ENCODE measurements at places on chromosomes 16 and 17.
A peak's percentile ranks its signal among the peaks of the same experiment; 100 is the strongest.

GRCh38 chr16:64629622-64630021, 492.2 kb downstream of the CDH11 start:
- DNase-seq = peak; percentile 23

DNA sequence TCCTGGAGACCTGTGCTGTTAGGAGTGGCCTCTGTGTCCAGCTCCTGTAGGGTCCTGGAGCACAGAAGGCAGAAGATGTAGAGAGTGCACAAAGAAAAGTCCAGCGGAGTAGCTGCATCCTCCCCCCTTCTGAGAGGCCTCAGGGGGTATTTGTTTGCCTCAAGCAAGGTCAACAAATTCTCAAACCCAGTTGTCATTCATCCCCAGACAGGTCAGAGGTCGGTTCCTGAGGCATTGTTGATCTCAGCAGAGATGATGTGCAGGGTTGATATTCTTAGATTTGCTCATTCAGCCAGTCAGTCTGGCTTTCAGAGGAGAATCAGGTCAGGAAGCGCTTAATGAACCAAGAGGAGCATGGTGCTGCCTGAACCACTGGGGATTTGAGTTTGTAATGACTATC, 8.3 kb upstream of the RBFOX1 start:
- no peak for DNase-seq

- no peak for DNase-seq
Measured at GRCh38 chr17:28001149-28001548, 41.3 kb upstream of the NLK start.

DNA sequence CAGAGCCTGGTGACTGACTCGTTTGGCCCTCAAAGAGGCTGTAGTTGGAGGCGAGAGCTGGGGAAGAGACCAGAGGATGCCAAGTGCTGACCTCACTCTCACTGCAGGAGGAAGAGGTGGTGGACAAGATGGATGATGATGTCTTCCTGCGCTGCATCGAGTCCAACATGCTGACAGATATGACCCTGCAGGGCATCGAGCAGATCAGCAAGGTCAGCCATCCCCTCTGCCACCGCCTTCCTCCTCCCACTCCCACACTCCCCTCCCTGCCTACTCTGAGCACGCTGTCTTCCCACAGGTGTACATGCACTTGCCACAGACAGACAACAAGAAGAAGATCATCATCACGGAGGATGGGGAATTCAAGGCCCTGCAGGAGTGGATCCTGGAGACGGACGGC, 26.9 kb downstream of the POLR2A start:
- DNase-seq = no peak
